Caco-2 (cell line): ENCODE measurements at places on chromosomes 16 and 17.

DNA sequence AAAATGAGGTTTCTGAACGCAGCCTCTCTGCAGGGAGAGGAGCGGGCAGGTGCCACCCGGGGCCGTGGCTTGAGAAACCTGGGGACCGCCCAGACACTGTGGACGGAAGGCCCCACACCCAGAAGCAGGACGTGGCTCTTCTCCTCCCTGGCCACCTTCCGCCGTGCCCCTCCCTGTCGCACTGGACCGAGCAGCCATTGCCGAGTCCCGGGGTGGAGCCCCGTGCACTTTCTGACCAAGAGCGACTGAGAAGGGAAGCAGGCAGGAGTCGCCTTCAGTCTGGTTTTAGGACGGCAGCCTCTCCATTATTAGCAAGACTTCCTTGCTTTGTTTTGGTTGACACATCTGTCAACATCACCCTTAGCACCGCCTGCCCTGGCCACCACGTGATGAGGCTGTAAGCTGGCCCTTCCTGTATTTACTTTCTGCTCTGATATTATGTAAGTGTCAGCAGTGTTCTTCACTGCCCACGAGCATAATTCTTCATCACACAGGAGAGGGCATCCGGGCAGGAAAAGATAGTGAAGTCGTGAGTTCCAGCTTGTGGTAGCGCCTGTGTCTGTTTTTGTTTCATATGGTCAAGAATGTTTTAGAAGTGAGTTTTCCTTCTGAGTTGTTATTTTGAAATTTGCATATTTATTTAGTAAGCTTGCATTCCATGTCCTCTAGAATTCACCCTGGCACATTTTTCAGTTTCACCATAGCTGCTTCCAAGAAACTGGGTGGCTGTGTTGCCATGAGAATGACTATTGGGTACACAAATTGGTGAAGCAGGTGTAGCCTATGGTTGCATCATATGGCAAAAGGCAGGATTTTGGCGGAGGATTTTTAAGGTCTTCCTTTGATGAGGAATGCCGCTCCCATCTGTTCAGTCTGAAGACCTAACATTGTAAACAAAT is 1.0 kb downstream of the HERPUD1 start:
- DNase-seq, result peak; percentile 81

- no peak for DNase-seq
Measured at GRCh38 chr16:17986991-17987390, 349.5 kb downstream of the NPIPA8 start.

DNA sequence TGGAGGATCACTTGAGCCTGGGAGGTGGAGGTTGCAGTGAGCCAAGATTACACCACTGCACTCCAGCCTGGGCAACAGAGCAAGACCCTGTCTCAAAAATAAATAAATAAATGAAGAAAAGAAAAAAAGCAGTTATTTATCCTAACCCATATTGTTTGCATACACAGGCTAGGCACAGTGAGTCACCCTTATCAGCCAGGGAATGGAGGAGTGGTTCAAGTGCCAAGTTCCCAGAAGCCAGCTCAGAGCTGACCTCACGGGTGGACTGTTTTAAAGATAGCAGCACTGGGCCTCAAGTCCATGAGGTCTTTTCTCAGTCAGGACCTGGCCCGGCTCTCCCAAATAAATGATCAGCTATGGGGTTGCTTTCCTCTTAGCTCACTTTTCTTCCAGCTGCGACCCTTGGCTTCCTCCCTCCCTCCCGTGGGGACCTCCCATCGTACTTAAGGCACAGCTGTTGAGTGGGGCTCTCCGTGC is 22.6 kb upstream of the MGAT5B start:
- no peak for DNase-seq

GRCh38 chr17:83089328-83090132 is 10.1 kb downstream of the METRNL start:
- peak; percentile 77 for DNase-seq

DNA sequence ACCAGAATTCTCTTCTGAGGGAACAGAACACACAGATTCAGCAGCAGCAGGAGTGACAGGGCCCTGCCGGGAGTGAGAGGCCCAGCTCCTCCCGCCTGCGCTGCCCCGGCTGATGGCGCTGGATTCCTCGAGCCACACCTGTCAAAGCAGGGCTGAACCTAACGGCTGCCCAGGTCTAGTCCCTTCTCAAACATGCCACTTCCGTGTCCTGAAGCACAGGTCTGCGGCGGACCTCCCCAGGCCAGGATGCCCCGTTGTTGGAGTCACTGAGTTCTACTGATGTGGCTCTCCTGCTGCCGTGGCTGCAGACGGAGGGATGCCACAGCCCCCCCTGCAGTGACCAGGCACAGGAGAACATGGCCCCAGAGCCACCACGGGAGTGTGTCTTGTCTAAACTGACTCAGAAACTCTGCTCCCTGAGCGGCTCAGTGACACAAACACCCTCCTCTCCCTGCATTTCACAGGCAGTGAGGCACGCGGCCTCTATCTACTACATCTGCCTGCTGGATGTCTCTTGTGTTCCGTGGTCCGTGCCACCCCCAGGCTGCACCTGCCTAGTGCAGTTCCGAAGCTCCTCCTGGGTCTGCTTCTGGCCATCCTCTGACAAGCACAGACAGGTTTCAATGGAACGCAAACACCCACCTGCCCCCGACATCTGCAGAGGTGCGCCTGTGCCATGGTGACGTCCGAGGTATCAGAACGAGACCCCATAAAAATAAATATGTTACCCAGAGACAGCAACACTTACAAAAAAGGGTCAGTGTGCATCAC is 44.7 kb upstream of the DNAH17 start:
- DNase-seq, result no peak

- DNase-seq, result no peak
Measured at GRCh38 chr16:146646-147045, 5.8 kb upstream of the HBZ start.

DNA sequence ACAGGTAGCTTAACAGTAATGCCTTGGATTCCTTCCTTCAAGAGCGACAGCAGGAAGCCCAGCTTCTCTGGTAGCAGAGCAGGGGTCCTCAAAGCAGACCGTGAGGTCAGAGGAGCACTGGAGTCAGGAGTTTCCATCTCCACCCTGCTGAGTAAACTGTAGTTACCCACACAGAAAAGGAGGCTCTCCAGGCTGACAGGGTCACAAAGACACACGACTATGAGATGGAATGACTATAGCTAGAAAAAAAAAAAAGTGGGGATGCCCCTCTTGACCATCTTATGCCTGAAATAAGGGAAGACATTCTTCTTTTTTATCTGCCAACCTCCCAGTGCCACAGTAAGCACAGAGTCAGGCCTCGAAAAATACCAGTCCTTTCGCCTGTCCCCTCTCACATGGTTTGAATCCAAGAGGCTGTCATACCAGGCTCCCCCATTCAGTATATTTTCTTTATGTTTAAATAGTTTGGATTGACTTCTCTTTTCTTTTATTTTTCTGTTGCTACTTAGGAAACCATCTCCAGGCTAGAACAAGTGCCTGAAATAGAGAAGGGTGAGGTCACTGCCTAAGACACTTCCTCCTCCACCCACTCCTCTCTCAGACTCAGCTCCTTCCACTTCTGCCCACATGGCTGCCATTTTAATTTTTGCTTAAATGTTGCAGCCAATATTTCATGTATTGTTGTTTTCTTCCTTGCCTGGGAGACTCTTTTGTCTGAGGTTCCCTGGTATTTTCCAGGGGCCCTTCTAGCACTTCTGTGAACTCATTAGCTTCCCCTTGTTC is 707.4 kb downstream of the MAF start:
- DNase-seq, result no peak

DNA sequence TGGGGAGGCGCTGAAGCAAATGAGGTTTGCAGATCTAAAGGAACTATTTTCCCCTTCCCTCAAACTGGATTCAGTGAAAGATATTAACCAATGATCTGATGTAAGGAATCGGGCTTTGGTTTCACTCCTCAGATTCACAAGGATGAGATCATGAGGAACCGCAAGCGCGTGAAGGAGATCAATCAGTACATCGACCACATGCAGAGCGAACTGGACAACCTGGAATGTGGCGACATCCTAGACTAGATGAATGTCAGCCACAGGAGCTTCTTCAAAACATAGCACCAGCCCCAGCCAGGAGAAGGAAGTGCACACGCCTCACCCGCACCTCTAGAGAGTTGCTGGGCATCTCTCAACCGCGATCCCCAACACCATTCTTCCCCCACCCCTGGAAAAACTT is 22.5 kb downstream of the ATPAF2 start:
- DNase-seq, result no peak

DNA sequence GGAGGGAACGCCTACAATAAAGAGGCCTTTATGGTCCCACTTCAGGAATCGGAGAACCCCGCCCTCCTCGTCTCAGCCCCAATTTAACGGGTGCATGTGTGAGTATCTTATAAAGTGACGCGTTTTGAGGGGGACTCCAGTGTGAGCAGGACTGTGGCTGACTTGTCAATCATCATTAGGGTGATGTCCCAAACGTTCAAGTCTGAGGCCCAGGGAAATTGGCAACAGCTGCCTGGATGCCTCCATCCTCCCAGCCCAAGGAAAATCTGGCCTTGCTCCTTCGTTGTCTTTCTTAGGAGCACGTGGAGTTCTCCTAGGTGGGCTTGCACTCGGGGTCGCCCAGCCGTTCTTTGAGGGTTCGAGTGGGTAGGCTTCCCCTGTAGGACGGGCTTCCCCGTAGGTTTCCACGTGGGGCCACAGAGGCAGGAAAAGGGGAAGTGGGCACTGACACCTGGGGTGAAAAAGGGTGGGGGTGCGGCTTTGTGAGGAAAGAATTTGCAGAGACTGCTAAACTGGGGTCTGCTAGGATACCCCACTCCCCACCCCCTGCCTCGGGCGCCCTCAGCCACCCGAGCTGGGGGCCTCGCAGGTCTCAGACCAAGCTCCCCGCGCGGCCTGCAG is 561 bp upstream of the HERPUD1 start:
- DNase-seq, result peak; percentile 50

GRCh38 chr16:73432850-73433730 is 385.2 kb upstream of the ZFHX3 start:
- no peak for DNase-seq

DNA sequence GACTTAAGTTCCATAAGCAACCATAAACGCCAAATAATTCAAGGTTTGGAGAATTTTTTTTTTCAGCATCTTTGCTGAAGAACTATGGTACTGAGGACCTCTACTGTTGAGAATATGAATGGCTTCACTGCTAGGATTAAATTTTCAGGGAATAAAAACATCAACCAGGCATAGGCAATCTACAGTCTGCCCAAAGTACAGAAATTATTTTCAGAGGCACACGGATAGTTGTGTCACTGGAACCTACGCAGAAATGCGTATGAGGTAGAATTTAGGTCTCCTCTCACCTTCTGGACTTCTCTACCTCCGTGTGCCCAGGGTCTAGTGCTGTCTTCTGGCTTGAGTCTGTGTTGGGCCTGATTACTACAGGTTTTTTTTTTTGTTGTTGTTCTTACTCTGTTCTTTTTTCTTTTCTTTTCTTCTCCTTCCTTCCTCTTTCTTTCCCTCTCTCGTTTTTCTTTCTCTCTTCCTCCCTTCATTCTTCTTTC is 39.7 kb downstream of the NACA2 start:
- DNase-seq, result no peak

GRCh38 chr16:66442502-66443268 is 15.6 kb downstream of the BEAN1 start:
- DNase-seq, result no peak

- no peak for DNase-seq
Measured at GRCh38 chr17:58187063-58187462, 5.5 kb upstream of the EPX start.

DNA sequence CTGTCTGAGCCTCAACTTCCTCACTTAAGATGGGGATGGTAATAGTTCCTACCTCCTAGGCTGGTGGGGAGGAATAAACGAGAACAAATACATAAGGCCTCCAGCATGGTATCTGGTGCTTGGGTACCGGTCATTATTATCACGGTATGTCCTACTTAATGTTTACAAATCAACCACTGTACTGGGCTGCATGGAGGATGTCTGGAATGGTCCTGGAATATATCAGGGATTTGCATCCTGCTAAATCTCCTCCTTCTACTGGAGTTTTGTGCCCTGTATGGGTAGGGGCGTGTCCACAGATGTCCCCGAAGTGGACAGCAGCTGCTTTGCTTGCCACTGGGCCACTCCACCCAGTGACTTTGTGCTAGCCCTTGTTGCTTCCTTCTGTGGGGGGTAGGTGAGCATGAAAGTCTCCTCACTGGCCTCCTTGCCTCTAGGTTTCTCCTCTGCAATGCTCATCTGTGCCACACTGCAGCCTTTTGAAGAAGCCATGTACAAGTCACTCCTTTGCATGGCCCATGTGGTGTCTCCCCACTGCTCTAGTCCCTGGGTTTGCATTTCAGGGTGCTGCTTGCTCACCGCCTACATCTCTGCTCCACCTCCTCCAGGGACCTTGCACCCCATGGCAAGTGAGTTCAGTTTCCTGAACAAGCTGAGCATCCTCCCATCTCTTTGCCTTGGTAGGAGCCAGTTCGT is 2.2 kb upstream of the CMIP start:
- no peak for DNase-seq

DNA sequence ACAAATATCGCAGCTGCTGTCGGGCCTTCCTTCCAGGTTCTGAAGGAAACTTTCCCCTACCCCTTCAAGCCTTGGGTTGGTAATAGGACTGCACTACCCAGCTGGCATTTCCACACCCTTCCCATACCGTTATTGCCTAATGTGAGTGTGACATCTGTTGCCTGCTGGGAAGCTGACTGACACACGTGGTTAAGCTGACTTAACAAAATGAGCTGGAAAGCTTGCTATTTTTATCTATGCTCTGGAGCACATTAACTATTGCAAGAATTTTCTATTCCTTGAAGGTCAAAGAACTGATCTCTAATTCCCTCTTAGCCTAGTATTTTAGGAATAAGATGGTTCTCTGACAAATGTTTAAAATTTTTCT is 79.5 kb downstream of the PMP22 start:
- DNase-seq, result no peak

- DNase-seq, result no peak
Measured at GRCh38 chr16:87895641-87896141, 26.4 kb upstream of the SLC7A5 start.

GRCh38 chr16:9364721-9365369 is 273.4 kb downstream of the HAPSTR1 start:
- no peak for DNase-seq

GRCh38 chr17:61635913-61636432 is 45.0 kb upstream of the NACA2 start:
- DNase-seq, result peak; percentile 55

GRCh38 chr17:32962320-32962711 is 29.3 kb upstream of the SPACA3 start:
- peak; percentile 50 for DNase-seq

DNA sequence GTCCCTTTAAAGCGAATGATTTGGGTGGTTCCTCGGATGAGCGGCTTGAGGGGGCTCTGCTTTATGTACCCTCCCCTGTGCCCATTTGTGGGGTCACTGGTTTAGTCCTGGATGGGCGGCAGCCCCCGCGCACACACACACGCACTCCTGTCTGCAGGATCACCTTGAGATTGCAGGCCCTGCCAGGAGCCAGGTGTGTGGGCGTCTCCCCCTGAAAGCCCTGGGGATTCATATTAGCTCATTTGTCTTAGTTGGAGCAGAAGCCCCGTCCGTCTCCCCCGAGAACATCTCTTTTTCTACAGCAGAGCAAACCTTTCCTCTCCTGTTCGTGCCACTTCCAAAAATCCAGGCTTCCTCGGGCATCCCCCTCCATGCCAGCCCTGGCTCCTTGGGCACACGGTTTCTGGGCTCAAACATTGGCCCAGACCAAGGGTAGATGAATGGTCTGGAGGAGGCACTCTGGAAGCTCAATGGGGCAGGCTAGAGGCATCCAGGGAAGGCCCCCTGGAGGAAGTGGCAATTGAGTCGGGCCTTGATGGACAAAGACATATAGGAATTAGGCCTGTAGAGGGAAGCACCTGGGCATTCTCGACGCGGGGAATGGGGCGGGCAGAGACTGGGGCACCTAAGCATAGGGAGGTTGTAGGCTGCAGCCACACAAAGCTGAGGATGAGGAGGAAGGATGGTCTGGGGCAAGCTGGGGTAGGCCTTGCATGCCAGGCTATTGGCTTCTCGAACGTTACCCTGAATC is 218.5 kb upstream of the GSE1 start:
- peak; percentile 29 for DNase-seq

- no peak for DNase-seq
Measured at GRCh38 chr16:89621698-89622409, 8.4 kb downstream of the DPEP1 start.
